ENCODE measurements at places on chromosomes 5 and 9. TPM values are rescaled to one million over a fixed set of nuclear protein-coding genes. Genes with fewer than 3 reads are reported as not detected.

The BTNL3 gene
- not detected for total RNA-seq

The SLC25A2 gene
- total RNA-seq, result 0.23 TPM

The PCDHGC5 gene
- not detected for total RNA-seq

The NUTM2F gene
- not detected for total RNA-seq

All from activated CD4-positive, alpha-beta T cell treated with anti-CD3 and anti-CD28 coated beads, Interleukin-2, amount 10 ng/mL, durations not matched to agents 24 days and 14 days (primary cell).